ENCODE measurements at places on chromosomes 4 and X.

GRCh38 chrX:15856222-15856587 is 1.6 kb upstream of the AP1S2 start:
- no peak for DNase-seq

GRCh38 chrX:46072791-46073190 is 472.4 kb downstream of the ZNF674 start:
- no peak for DNase-seq

DNA sequence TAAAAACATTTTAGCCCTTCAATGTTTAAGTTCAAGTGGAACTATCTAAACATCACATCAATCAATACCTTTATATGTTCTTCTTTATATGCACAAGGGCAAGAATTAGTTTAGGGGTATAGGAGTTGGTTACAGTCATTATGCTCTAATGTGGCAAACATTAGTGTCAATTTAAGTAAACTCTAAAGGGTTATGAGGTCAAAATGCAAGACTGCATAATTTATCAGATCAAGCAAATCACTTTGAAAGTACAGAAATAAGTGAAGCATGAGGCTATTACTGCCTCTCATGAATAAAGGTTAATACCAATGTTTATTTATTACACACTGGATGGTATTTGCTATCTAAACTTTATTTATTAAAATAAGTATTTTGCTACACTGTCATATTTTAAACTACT is 59.7 kb downstream of the MAB21L2 start:
- DNase-seq = peak; percentile 6

DNA sequence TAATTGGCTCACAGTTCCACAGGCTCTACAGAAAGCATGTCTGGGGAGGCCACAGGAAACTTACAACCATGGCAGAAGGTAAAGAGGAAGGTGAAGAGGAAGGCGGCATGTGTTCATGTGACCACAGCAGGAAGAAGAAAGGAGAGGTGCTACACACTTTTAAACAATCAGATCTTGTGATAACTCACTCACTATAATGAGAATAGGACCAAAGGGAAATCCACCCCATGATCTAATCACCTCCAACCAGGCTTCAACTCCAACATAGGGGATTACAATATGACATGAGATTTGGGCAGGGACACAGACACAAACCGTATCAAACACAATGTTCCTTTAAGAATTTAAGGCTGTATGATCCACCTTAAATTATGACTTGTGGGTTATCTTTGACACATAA is 10.5 kb upstream of the PGM2 start:
- DNase-seq = no peak

GRCh38 chrX:10582945-10583344 is 37.4 kb downstream of the MID1 start:
- no peak for DNase-seq

DNA sequence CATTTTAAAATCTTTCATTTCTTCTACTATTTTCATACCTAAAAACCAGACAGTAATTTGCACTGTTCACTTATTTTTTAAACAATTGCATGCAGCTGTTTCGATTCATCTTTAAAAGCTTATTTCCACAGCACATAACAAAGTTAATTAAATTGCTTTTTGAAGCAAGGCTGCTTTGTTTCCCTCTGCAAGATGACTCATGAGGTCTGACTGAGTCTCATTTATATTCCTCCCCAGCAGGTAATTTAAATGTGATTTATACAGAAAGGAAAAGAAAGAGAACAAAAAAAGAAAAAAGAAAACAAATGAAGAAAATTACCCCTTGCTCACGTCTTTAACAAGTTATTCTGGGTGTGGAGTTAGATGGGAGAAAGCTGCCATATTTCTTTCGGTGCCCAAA is 22.8 kb downstream of the VMA21 start:
- no peak for DNase-seq

- DNase-seq = no peak
These were observed 15.8 kb upstream of the SPCS3 start for GRCh38 chr4:176303938-176304337.

DNA sequence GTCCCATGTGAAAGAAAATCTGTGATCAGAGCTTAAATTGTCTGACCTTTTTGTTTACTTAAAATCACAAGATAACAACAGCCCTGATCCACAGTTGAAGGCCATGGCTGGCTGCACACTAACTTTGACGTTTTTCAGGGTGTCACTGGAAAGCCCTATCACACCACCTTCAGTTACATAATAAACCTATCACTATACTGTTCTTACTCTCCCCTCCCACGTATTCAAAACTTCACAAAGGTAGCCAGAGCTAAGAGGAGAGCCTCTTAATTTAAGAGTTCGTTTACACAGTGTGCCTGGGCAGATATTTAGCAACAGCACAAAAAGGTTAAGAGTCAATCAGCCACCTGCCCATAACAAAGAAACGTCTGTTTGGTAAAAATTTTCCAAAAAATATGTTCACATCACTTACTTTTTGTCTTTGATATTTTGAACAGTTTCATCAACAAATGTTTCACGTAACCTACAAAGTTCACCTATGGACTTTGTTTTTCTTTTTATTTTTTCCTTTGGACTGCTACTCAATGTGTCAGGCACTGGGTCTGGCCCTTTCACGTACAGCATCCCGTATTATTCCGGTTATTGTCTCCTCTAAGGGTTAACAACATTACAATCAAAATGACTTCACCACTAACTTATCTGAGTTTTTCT is 25.0 kb downstream of the RFC1 start:
- DNase-seq = no peak

- DNase-seq = no peak
These were observed 76.8 kb downstream of the ENOX2 start for GRCh38 chrX:130826249-130826648.

GRCh38 chrX:120294651-120295050 is 16.6 kb downstream of the TMEM255A start:
- DNase-seq = no peak

GRCh38 chr4:101128473-101128872 is 218.9 kb downstream of the PPP3CA start:
- no peak for DNase-seq

DNA sequence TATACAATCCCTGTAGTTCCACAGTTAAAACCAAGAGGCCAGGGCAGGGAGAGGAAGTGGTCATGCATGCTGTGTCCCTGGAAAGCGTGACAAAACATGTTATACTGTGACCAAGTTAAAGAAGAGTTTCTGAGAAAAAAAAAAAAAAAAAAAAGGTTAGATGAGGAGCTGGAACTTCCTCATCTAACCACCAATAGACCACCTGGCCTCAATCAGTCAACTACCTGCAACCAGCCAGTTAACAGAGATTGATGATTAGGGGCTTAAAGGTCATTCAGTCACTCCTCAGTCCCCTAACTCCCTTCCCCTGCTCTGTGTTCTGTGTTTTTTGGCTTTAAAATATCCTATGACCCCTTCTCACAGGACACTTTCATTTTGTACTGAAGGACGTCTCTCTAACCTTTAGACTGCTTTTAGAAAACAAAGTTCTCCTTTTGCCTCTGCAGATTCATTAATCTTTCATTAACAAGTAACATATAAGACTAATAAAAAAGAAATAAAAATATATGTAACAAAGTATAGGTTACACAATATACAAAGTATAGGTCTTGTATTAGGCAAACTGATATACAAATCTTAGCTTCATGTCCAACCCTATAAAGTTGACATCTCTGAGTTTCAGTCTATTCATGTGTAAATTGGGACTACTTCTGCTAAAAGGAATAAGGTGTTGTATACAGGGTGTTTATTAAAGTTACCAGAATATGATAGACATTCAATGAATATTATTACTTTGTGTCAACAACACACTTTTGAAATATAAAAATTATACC is 179.1 kb upstream of the NDST4 start:
- no peak for DNase-seq

DNA sequence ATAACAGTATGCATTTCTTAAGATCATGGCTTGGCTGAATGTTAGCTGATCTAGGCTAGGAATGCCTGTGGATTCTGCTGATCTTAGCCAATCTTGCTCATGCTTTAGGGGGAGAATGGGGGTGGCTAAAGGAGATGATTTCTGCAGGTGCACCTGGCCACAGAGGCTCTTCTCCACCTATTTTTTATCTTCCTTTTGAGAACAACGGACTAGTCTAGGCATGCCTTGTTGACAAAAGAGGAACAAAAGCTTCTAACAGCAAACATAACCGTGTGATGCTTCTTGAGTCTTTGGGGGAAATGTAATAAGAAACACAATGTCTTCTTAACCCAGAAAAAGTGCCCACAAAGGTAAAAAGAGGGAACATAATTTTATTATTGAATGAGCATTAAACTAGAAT is 743.5 kb downstream of the ARAP2 start:
- no peak for DNase-seq

DNA sequence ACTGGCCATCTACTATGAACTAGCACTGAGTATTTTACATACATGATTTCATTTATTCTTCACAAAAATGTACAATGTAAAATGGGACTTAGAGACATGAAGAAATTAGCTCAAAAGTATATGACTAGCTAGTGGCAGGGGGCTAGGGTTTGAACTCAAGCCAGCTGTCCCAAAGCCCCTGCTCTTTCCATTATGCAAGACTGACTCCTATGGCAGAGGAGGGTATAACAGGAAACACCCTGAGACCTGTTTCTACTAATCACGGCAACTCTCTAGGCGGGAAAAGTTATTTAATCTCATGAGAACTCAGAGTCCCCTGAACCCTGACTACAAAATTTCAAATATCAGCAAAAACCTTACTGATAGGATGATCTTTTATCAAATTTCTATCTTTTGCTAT is 150.6 kb downstream of the PRDM5 start:
- DNase-seq = no peak
